ENCODE measurements at places on chromosomes 6 and 20. TPM values are rescaled to one million over a fixed set of nuclear protein-coding genes. Genes with fewer than 3 reads are reported as not detected.
A peak's percentile ranks its signal among the peaks of the same experiment; 100 is the strongest.

DNA sequence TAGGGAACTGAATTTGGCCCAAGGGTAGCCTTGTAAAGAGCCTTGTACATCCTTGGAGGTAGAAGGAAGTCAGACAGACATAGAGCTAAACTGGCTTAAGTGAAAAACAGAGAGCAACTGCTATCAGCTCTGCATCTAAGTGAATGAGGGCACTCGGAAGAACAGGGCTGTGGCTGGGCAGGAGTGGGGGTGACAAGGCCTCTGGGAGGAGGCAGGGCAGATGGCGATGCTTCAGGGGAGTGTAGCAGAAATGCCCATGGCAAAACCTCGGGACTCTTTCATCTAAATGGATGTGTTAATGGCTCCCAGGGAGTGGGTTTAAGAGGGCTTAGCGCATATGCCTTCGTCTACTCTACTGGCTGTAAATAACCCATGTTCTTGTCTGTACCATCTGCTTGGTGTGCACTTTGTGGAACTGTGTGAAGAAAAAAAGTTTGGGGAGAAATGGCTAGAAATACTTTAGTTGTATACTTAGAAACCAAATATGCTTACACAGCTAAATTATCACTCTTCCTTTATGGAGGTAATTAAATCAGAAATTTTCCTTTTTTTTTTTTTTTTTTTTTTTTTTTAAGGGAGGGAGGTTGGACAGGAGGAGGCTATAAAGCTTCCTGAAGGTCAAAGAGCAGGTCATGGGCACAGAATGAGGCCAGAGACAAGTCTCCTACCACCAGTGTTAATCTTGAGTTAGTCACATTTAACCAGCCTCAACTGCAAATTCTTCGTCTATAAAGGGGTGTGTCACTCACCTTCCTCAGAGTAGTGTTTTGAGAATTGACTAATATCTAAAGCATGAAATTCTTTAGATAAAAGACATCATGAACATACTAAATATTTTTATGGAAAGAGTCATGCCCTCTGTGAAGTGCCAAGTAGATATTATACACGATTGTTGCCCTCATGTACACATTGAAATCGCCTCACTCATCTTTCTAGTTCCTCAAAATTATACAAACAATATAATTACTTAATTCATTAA, 60.9 kb downstream of the FYN start:
- no peak for DNase-seq
- peaks cover 74% of the 10 kb centered on the region for H3K4me1 ChIP-seq
- peak overlapping the region; percentile 32 for H3K4me3 ChIP-seq
- peaks cover 56% of the 10 kb centered on the region for H3K36me3 ChIP-seq
- peak overlapping the region; percentile 95 for H3K27ac ChIP-seq

DNA sequence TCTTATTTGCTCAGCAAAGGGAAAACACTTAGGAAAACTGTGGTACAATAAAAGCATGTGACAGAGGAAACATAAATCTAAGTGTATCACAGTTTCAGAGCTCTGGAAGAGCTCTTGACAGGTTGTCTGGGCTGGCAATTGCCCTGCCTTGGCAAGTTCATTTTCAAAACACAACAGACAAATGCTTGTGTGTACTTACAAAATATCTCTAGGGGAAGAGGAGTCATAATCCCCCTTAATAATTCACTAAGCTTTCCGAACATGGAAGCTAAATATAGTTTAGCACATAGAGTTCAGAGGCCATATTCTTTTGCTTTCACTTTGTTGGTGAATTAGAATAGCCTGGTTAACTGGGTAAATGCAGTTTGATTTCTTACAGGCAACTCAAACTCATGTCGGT, 211.6 kb upstream of the THEMIS start:
- H3K36me3 ChIP-seq = peaks cover 3% of the 10 kb centered on the region
- DNase-seq = no peak
- H3K27ac ChIP-seq = no peak overlapping the region
- H3K27me3 ChIP-seq = no peaks in the 10 kb centered on the region
- H3K4me1 ChIP-seq = peaks cover 17% of the 10 kb centered on the region

DNA sequence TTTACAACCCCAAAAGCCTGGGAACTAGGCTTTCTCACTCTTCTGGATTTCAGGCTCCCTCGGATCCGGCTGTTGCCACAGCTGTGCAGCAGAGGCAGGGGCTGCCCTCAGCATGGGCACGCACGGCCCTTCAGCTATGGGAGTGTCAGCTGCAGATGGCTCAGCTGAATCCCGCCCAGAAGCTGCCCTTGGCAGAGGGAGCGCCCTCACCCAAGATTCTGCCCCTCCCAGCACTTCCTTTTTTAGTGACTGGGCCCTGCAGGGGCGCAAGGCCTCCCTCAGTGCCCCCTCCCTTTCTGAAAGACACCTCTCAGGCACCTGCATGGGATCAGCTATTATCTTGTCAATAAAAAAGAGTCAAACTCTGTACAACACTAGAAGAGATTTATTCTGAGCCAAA, 67.9 kb upstream of the THBS2 start:
- no peak overlapping the region for H3K4me3 ChIP-seq
- no peaks in the 10 kb centered on the region for H3K36me3 ChIP-seq
- no peak overlapping the region for H3K27ac ChIP-seq

DNA sequence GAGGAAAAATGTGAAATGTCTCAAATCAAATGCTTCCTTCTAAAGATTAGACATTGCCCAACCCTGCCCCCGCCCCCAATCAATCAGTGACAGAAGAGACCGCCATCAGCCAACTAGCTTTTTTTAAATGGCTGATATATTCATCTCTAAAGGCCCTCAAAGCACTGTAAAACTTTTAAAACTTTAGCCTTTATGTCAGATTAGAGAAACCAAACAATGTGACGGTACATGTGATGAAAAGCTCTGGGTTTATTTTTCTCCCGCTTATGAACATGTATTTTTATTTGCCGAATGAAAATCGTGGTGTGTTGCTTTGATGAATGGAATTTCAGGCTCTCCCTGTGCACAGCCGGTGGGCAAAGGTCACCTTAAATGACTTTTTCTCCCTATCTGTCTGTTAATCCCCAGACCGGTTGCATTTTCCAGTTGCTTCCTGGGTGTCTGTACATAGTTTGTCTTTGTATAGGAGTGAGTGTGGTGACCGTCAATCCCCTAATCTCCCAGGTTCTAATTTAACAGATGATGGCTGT, 38.5 kb downstream of the TBC1D7 start:
- peaks cover 58% of the 10 kb centered on the region for H3K36me3 ChIP-seq
- no peak overlapping the region for H3K4me3 ChIP-seq
- DNase-seq = no peak
- no peak overlapping the region for H3K27ac ChIP-seq
- H3K4me1 ChIP-seq = no peaks in the 10 kb centered on the region
- H3K27me3 ChIP-seq = no peaks in the 10 kb centered on the region

GRCh38 chr20:58201616-58202015, 26.8 kb downstream of the ANKRD60 start:
- H3K27me3 ChIP-seq = peaks cover 5% of the 10 kb centered on the region
- H3K36me3 ChIP-seq = peaks cover 2% of the 10 kb centered on the region
- no peak overlapping the region for H3K27ac ChIP-seq
- no peak overlapping the region for H3K4me3 ChIP-seq
- no peak for DNase-seq
- H3K4me1 ChIP-seq = peaks cover 4% of the 10 kb centered on the region

DNA sequence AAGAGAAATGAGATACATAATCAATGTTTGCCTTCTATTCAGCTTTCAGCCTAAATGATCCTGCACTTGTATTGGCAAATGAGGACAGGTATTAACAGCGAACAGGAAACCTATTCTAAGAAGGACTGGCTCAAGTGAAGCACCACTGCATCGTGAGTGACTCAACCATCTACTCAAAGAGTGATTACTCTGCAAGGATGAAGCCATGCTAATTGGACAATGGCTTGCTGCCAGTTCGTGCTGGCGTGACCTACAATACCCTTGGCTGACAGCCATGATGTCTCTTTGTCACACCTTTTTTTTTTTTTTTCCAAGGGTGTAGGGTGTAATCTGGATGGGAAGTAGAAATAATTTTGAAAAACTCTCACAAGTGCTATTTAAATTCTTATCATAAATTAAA, 104.9 kb downstream of the GJA10 start:
- no peak overlapping the region for H3K4me3 ChIP-seq
- H3K4me1 ChIP-seq = peaks cover 9% of the 10 kb centered on the region
- H3K27me3 ChIP-seq = no peaks in the 10 kb centered on the region
- no peak overlapping the region for H3K27ac ChIP-seq
- peaks cover 32% of the 10 kb centered on the region for H3K36me3 ChIP-seq
- no peak for DNase-seq

DNA sequence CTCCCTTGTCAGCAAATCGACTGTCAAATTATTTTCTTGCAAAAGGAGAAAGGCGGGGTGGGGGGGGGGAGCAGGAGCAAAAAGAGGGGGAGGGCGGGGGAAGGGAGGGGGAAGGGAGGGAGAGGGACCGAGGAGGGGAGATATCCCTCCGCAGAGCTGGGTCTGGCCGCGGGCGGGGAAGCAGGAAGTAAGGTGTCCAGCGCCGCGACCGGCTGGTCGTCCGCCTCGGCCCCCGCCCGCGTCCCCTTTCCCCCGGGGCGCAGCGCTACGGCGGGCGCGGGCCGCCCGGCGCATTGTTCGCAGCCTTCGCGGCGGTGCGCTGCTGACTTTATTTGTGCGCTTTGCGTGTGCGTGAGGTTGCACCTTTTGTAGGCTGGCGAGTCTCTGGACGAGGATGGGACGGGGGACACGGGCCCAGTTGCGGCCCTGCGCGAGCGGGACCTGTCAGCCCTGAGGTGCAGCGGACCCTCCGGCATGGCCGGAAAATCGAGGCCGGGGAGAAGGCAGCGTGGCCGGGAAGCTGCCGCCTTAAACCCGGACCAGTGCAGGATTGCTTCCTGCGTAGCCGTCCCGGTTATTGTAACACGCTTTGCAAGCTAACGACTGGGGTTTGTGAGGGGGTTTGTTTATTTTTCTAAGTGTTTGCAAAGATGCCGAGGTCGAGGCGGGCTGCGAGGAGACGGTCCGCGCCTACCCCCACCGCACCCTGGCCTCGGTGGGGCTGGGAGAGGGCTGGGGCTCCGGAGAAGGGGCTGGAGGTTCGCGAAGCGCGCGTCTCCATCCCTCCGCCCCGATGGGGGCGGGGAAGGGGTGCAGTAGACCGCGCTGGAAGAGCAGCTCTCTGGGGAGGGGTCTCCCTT, 675 bp upstream of the TRERF1 start:
- peak overlapping the region; percentile 100 for H3K4me3 ChIP-seq
- H3K27me3 ChIP-seq = no peaks in the 10 kb centered on the region
- H3K27ac ChIP-seq = peak overlapping the region; percentile 93
- H3K36me3 ChIP-seq = peaks cover 28% of the 10 kb centered on the region
- peaks cover 44% of the 10 kb centered on the region for H3K4me1 ChIP-seq

WFDC5 gene
- not detected for total RNA-seq

DNA sequence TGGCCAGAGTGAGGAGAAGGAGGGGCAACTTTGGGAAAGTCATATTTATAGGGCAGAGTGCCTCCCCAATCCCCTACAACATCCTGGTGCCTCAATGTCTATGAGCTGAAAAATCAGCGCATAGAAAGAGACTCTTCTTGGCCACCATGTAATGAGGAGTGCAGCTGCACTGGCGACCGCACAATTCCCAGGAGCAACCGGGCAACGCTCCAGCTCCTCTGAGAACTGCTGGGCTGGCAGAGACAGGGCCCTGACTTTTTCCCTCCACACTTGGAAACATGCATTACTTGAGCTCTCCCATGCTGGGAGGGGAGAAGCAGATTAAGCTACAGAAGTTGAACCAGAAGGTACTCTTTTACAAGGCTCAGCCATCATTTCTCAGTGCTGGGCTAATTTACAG, 31.4 kb upstream of the MARCKS start:
- no peak overlapping the region for H3K4me3 ChIP-seq
- DNase-seq = no peak
- H3K27ac ChIP-seq = no peak overlapping the region
- no peaks in the 10 kb centered on the region for H3K36me3 ChIP-seq

CALHM6 gene
- total RNA-seq = 29.2 TPM

DNA sequence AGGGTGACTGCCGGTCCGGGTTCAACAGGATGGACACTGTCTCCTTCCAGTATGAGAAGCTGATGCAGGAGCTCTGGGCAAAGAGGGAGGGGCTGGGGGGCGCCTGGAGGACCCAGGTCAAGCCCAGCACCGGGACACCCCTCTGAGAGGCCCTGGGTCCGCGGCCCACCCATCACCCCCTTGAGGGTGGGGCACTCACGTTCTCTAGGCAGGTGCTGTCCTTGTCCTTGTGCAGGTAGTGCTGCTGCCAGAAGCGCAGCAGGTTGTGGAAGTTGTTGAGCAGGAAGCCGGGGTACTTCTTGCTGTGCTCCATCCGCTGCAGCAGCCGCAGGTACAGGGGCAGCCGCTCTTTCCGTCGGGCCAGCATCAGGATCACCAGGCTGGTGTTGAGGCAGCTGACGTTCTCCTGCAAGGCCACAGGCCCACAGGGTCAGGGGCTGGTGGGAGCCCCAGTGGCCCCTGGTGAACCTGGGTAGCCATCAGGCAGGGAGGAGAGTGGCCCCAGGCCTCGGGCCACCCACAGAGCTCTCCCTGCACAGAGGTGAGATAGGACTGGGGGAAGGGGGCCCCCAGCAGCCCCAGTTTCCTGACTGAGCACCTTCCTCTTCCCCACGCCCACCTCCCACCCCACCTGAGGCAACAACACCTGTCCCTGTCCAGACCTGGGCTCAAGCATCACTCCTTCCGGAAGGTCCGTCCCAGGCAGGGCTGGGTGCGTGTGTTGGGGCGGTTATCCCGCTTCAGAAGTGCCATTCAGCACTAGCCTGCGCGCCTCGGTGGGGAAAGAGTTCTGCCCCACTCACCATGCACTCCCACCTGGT, 47.8 kb downstream of the MYH7B start:
- no peak for DNase-seq
- H3K27me3 ChIP-seq = no peaks in the 10 kb centered on the region
- H3K4me1 ChIP-seq = no peaks in the 10 kb centered on the region

DNA sequence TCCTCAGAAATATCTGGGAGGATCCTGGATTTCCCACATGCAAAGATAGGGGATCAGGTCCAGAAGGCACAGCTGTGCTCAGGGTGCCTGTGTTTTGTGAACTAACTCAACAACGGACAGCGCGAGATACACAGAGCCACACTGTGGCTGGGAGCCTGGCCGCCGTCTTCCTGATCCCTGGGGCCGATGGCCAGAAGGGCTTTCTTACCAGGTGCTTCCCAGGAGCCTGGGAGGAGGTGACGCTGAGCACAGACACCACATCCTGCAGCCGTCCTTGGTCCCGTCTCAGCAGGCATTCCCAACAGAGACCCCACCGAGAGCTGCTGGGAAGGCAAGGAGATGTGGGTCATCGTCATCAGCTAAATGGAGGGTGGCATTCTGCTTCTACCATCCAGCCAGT, 144.6 kb upstream of the AFDN start:
- no peaks in the 10 kb centered on the region for H3K4me1 ChIP-seq
- H3K36me3 ChIP-seq = no peaks in the 10 kb centered on the region
- H3K27ac ChIP-seq = no peak overlapping the region
- peaks cover 82% of the 10 kb centered on the region for H3K27me3 ChIP-seq
- no peak for DNase-seq
